ENCODE measurements at places on chromosomes 2 and 18.

- DNase-seq, result no peak
These were observed 20.2 kb downstream of the IL18RAP start for GRCh38 chr2:102442967-102443828.

GRCh38 chr2:151729837-151730236 is 4.4 kb downstream of the NEB start:
- DNase-seq, result no peak

DNA sequence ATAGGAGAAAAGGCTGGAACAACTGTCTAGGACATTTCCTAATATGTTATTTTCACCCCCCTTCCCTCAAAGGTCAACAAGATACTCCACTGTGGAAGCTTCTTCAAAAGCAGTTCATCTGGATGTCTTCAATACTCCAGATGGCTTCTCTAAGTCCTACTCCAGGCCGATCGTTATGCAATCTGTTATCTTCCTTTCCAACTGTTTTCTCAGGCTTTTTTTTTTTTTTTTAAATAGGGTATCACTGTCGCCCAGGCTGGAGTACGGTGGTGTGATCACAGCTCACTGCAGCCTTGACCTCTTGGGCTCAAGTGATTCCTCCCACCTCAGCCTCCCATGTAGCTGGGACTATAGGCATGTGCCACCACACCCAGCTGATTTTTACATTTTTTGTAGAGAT is 26.3 kb downstream of the ATP8B1 start:
- DNase-seq, result no peak

GRCh38 chr2:11388262-11389051 is 44.0 kb upstream of the ROCK2 start:
- no peak for DNase-seq

GRCh38 chr18:57767259-57768050 is 35.7 kb downstream of the ATP8B1 start:
- no peak for DNase-seq

GRCh38 chr2:27739058-27739373 is 32.5 kb upstream of the MRPL33 start:
- DNase-seq, result no peak

Data from sciatic nerve (tissue), 2 donors.